ENCODE measurements at places on chromosomes 1 and 21. TPM values are rescaled to one million over a fixed set of nuclear protein-coding genes. Genes with fewer than 3 reads are reported as not detected.

ANKRD35 gene
- 2.6 TPM for total RNA-seq

JAK1 gene
- total RNA-seq: 101 TPM

ATP6V1G3 gene
- not detected for total RNA-seq

ZFP69B gene
- total RNA-seq: 0.54 TPM

CYP4A22 gene
- not detected for total RNA-seq

LDLRAD2 gene
- total RNA-seq: not detected

ZNF691 gene
- 5.8 TPM for total RNA-seq

DNA sequence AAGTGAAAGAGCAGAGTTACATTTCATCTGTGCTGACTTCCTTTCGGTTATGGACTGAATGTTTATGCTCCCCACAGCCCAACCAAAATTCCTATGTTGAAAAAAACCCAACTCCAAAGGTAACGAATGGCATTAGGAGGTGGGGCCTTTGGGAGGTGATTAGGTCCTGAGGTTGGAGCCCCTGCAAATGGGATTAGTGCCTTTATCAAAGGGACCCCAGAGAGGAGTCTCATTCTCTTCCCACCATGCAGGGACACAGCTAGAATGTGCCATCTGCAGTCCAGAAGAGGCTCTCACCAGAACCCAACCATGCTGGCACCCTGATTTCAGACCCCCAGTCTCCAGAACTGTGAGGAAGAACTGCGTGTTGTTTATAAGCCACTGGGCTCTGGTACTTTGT is 199.3 kb downstream of the TOMM20 start:
- DNase-seq: no peak

- no peak for DNase-seq
Observed at GRCh38 chr21:36723371-36723881, 24.5 kb downstream of the SIM2 start.

DNA sequence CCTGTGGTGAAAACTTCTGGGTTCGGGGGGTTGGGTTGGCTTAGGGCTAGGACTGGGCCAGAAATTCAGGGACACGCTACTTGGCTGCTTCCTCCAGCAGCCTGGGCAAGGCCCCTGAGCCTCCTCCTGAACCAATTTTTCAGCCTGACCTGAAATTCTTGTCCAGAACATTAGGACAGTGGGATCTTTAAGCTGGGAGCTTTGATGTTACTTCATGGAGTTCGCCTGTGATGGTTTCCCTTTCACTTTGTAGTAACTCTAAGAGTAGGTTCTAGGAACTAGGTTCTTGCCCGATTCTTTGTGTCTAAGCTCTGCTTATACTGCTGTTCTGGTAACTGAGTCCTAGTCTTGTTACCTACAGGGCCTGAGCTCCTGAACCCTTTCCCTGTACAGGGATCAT is 75.3 kb downstream of the S1PR1 start:
- DNase-seq: no peak

GRCh38 chr1:178962853-178963711 is 62.6 kb upstream of the FAM20B start:
- DNase-seq: peak; percentile 60

Measured in psoas muscle (tissue), 8 donors.